Esophagus mucosa (tissue), 1 donor: ENCODE measurements at places on chromosomes 3 and 15. TPM values are rescaled to one million over a fixed set of nuclear protein-coding genes. Genes with fewer than 3 reads are reported as not detected.

SHC4 gene
- total RNA-seq: not detected

ZBTB20 gene
- 7.3 TPM for total RNA-seq

CCDC54 gene
- not detected for total RNA-seq

CLDN16 gene
- 0.76 TPM for total RNA-seq

RSRC1 gene
- total RNA-seq: 16.9 TPM

GABRR3 gene
- not detected for total RNA-seq

CCR8 gene
- total RNA-seq: 0.16 TPM

FBXO40 gene
- total RNA-seq: not detected

CD200R1 gene
- 2.9 TPM for total RNA-seq

DPPA4 gene
- not detected for total RNA-seq
